ENCODE measurements at places on chromosomes 4 and X.

DNA sequence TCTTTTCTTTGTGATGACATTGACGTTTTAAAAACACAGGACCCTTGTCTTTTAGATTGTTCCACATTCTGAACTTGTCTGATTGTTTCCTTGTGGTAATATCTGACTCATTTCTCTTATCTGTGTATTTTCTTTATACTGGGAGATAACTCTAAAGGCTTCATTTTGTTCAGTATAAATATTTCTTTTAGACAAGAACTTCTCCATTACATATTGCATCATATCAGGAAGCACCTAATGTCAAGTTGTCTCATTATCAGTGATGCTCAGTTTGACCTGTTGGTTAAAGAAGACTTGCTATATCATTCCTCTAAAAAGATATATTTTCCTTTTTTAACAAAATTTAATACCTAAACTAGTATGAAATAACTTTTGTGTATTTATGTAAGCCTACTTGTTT is 152.3 kb upstream of the BMP3 start:
- DNase-seq = no peak

- DNase-seq = no peak
Measured at GRCh38 chr4:1695913-1696312, 11.8 kb upstream of the FAM53A start.

GRCh38 chr4:99282731-99283130 is 8.1 kb downstream of the ADH1A start:
- DNase-seq = no peak

DNA sequence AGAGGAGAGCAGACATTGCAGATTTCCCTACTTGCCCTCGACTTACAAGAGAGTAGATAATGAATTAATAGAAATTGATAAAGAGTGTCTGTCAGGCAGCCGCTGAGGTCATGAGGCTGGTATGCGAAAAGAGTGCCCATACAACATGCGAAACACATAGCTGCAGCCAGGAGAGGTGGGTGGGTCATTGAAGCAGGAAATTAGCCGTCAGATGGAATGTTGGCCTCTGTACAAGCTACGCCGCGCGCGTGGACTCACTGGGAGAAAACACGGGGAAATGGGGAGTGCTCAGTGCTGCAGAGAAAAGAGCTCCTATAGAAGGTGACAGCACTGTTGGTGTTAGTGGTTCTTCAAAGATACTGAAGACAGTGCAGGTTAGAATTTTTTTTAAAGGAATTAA is 125.1 kb downstream of the RAPGEF2 start:
- DNase-seq = peak; percentile 9

- no peak for DNase-seq
Measured at GRCh38 chrX:148609515-148610327, 109.3 kb downstream of the AFF2 start.

DNA sequence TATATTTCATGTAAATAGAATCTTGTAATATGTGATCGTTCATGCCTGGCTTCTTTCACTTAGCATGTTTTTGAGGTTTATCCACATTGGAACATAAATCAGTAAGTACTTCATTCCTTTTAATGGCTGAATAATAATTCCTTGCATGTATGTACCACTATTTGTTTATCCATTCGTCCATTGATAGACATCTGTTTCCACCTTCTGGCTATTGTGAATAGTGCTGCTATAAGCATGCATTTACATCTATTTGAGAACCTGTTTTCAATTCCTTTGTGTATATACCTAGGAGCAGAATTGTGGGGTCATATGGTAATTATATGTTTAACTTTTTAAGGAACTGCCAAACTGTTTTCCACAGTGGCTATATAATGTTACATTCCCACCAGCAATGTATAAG is 356.7 kb upstream of the DIPK2B start:
- DNase-seq = no peak

- no peak for DNase-seq
Measured at GRCh38 chrX:13579661-13580060, 10.3 kb downstream of the EGFL6 start.

DNA sequence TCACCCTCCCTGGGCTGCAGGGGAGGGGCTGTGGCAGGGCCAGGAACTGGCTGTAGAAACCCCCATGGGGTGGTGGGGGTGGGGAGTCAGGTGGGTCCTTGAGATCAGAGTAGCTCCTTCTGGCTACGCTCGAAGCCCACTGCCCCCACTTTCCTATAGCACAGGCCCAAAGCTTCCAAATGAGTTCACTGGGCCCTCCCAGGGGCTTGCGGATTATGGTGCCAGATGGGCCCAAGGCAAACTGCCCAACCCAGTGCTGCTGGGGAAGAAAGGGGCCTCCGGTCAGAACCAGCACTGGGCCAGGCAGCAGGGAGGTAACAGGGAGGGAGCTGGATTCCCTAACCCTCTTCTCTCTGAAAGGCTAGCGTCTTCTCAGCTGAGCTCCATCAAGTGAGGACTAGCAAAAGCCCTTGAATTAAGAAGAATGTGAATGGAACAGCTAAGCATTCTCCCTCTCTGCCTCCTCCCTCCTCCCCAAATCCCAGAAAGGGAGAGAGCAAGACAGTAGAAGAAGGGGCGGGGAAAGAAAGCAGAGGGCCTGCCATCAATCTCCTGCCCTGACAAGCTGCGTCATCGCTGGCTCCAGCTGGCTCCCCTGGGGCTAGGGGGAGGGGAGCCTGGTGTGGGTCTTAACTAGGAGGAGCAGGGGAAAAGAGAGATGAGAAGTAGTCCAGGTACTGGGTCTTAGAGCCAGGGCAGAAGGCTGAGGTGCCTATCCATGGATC is 34.7 kb downstream of the FRMPD3 start:
- DNase-seq = no peak

DNA sequence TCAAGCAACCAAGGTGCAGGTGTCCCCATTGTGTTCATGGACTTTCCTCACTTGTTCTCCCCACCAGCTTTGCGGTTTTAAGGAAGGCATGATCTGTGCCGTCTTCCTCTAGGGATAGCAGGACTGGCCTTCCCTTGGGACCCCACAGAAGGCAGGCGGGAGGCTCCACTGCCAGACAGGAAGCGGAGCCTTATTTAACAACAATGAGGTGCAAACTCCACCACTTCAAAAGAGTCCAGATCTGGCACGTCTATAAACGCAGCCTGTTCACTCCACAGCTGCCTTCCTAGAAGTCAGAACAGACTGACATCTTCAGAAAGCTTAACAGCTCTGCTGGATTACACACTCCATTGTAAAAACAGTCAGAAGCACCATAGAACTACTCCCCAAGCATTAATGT is 1.7 kb upstream of the GPR143 start:
- no peak for DNase-seq

GRCh38 chr4:82893942-82894341 is 3.0 kb upstream of the SEC31A start:
- no peak for DNase-seq

GRCh38 chr4:177612684-177613083 is 170.4 kb upstream of the AGA start:
- no peak for DNase-seq

GRCh38 chrX:13570261-13570605 is 832 bp downstream of the EGFL6 start:
- DNase-seq = no peak

DNA sequence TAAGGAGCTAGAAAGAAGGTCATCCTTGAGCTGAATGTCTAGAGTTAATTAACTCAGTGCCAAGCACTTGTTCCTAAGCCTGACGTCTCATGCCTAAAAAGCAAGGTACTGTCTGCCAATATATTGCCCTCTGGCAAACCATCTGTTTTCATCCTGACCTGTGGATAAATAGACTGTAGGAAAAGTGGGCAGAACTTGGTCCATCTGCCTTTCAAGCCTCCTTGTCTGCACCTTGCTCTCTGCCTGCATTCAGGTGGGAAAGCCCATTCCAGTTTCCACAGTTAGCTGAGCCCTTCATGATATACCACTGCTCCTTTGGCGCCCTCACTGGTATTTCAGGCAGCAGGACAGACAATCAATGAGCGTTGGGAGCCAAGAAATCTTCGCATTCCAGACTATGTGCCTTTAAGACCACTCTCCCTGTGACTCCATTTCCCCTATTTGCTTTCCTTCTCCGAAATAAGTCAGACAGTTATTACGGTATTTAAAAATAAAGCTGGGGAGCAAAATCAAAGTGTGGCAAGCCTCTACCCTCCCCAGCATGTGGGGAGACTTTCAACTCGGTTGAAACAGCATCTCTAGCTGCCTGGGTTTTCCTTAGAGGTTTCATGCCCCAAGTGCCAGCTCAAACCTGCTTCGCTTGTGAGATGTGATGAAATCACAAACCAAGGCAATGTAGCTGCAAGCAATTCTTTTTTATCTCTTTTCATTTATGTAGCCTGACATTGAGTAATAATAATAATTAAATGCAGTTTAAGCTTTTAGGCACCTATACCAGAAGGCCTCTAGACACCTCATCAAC is 2.5 kb upstream of the CCDC149 start:
- no peak for DNase-seq

- no peak for DNase-seq
Measured at GRCh38 chr4:3680656-3681055, 85.5 kb upstream of the ADRA2C start.

DNA sequence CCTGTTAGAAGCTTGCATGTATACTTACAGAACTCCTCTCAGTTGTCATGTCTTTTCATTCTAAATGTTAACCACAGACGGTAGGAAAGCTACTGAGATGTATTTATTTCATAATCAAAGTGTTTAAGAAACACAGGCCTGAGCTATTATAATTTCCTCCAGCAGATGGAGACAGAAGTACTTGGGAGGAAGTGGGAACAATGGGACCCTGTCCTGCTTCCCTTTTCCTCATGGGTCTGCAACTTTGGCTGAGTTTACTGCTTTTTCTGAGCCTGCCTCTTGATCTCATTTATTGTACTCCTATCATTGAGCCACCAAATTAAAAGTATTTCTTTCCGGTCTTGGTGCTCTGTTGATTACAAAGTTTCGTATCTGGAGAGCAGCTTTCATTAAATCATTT is 67.7 kb upstream of the SPANXN2 start:
- no peak for DNase-seq

DNA sequence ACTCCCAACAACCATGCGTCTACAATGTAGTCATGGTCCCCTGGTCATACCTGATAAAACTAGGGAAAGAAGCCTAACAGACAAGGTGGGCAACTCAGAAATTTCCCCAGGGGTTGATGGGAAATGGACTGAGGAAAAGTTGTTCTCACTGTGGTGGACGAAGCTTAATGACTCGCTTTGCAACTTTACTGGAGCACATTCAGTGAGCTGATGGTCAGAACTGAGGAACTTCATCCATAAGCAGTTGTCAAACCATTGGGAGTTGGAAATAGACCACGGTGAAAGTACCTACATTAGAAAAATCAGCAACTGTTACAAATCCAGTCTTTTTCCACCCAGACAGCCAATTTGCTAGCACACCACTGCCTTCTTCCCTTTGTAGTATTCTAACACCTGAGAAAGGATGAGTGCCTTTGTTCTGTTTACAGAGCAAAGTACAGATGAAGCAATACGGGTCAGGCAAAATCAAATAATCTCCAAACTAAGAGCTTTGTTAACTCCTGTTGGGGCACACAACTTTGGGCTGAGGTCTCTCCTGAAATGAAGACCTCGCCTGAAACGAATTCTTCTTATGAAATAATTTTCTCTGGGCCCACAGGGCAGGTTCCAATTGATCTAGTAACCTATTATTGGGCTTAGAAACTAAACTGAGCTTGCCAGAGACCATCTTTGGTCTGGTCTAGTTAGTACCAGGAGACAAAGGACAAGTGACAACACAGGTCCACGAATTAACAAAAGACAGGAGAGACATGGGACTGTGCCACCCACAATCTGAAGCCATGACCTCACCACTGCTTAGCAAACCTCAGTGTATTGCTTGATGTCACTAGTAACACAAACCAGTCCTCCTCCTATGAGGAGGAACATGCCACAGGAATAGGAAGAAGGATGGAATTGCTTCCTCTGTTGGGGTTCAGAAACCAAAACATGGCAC is 58.9 kb upstream of the NFKB1 start:
- DNase-seq = no peak

DNA sequence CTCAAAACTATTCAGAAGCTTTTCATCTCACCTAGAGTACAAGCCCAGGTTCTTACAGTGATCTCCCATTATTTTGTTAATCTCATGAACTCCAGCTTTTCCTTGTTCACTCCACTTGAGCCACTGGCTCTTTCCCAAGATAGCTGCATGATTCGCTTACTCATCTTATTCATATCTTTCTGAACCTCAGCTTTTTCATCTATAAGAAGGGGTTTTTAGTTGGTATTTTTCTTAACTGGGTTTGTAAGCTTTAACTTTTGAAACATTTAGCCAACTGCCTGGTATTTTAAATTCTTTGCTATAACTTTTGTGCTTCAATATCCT is 24.0 kb downstream of the GIMD1 start:
- no peak for DNase-seq

DNA sequence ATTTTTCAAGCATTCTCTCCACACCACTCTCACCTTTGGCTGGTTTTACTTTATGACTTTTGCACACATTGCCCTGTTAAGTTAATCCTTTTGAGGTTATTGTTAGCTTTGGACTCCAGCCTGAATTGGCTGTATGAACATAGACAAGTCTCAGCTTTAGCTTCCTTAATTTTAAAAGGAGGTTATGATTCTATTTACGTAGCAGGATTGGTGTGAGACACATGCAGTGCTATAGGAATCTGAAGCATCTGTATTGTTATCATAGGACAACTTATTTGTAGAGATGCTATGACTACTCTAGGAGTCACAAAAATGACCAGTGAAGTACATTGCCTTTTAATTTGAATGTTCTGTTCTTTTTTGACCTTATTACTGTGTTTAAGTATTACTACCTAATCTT is 15.7 kb downstream of the PGAM4 start:
- DNase-seq = no peak

Data from H54 (cell line).